Placental pericyte (primary cell): ENCODE measurements at places on chromosomes 6 and 20. TPM values are rescaled to one million over a fixed set of nuclear protein-coding genes. Genes with fewer than 3 reads are reported as not detected.

IPCEF1 gene
- total RNA-seq = under 0.01 TPM in 1 of 2 replicates, not detected in the other

DYNLT2 gene
- 1.1 and 1.3 TPM in 2 replicates for total RNA-seq

SLC18B1 gene
- 3.1 and 3.6 TPM in 2 replicates for total RNA-seq

PTGIS gene
- 0.14 and 4.6 TPM in 2 replicates for total RNA-seq
